ENCODE measurements at places on chromosomes 13 and 19. TPM values are rescaled to one million over a fixed set of nuclear protein-coding genes. Genes with fewer than 3 reads are reported as not detected.

GRCh38 chr13:51488212-51488611, 35.4 kb upstream of the INTS6 start:
- no peak for DNase-seq

The OR7D2 gene
- total RNA-seq: 0.29 TPM

The NANOS3 gene
- not detected for total RNA-seq

GRCh38 chr19:40244579-40245317, 18.3 kb upstream of the CCNP start:
- no peak for DNase-seq

DNA sequence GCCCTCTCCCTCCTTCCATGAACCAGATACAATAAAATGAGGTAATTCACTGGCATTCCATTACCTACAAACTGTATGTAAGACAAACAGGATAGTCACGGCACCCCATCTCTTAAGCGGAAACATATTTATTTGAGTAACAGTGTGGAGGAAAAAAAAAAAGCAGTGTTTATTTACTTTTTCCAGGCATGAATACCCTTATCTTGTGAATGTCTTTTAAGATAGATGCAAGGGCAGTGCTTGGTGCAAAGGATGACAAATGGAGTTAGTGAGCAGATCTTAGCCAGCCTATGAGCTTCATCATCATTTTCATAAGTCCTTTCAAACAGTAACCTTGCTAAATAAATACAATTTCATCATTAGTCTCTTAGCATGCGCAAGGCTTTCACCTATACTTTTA, 1661.8 kb upstream of the SPRY2 start:
- no peak for DNase-seq

GRCh38 chr13:49652355-49653305, 24.3 kb downstream of the ARL11 start:
- DNase-seq: peak; percentile 51

The ZNF333 gene
- total RNA-seq: 11.3 TPM

The PLVAP gene
- 23.7 TPM for total RNA-seq

The PNMA8A gene
- total RNA-seq: 0.43 TPM

The TJP3 gene
- 204 TPM for total RNA-seq

DNA sequence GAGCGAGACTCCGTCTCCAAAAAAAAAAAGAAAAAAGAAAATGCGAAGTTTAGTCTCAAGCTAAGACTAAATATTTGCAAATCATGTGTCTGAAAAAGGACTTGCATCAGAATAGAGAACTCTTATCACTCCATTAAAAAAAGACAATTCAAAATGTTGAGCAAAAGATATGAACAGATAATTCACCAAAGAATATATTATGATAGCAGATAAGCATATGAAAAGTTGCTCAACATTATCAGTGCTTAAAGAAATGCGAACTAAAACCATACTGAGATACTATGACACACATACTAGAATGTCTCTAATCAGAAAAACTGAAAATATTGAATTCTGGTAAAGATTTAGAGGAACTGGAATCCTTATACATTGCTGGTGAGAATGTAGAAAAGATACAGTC, 38.7 kb upstream of the SACS start:
- DNase-seq: no peak

GRCh38 chr19:38004521-38005223, 97.7 kb downstream of the SIPA1L3 start:
- peak; percentile 96 for DNase-seq
